Right atrium auricular region (tissue), 2 donors: ENCODE measurements at places on chromosomes 4 and X.

GRCh38 chr4:109916027-109916409 lies 3.3 kb downstream of the EGF start:
- no peak for DNase-seq

DNA sequence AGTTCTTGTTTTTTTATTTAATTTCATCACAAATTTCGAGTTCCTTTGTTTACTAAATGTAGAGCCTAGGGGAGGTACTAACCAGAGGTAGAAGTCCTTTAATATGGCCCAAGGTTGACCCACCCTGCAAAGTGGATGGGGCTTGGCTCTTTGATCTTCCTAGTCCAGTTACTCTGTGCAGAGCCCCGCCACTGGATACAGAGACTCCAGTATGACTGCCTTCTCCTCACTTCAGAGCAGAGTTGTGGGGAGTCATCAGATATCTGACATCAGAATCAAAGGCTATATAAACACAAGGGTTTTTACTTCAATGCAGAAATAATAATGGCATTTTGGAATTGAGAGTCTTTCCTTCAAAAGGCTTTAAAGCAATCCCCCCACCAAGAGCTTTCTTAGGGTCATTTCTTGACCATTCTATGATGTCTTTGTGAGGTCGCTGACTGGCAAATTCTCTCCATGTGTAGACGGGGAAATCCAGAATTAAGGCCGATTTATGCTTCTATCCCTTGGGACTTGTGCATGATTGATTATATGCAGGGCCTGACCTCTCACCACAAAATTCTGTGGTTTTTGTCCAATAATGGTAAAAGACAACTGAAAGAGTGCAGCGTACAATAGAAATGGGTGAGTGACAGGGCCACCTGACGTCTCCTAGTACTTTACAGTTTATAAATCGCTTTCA lies 88.3 kb upstream of the CITED1 start:
- no peak for DNase-seq

DNA sequence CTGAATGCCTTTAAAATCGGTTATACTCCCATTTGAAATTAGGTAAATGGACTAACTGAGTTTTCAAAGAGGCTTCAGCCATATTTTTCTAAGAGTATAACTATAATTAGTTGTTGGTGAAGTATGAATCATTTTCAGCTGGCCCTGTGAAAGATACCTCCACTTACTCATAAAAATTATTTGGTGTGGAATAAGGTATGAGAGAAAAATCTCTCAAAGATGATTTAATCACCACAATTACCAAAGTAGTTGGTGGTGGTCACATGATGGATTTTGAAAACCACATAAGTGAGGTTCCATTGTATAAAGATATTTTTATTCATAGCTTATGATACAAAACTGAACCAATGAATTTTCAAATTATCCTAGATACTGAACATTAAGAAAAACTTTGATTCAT lies 9.0 kb upstream of the KLHL2 start:
- DNase-seq: no peak

GRCh38 chrX:123036401-123036800 lies 147.7 kb upstream of the GRIA3 start:
- DNase-seq: no peak

DNA sequence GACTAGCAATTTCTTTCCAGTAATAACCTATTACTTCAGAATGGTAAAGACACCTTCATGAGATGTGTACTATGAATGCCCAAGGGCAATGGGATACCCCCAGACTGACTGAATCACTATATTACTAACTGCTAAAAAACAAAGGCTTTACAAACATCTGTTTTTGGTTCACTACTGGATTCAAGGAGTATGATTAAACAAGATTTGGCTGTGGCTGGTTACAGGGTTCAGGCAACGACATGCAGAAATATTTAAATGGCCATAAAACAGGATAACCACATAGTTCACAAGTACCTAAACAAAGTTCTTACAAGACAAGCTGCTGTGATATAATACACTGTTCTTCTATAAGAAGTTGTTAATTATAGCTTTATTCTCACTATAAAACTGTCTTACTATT lies 128.2 kb downstream of the FRYL start:
- no peak for DNase-seq

DNA sequence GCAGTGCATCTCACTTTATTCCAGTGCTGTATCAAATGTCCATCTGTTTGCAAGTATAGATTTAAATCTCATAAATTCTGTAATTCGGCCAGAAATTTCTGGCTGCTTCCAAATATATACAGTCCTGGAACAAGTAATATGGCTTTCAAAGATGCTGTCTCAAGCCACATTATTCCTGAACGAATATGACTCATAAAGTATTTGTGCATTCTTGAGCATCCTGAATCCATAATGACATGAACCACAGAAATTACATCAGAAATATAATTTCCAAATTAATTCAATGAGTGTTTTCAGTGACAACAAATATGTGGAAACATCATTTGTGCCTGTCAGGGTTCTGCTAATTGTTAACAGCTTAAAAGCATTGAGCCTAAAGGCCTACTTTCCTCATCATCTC lies 140.9 kb upstream of the HPGD start:
- no peak for DNase-seq

- no peak for DNase-seq
Observed at GRCh38 chr4:41192136-41192535, 22.2 kb downstream of the APBB2 start.

DNA sequence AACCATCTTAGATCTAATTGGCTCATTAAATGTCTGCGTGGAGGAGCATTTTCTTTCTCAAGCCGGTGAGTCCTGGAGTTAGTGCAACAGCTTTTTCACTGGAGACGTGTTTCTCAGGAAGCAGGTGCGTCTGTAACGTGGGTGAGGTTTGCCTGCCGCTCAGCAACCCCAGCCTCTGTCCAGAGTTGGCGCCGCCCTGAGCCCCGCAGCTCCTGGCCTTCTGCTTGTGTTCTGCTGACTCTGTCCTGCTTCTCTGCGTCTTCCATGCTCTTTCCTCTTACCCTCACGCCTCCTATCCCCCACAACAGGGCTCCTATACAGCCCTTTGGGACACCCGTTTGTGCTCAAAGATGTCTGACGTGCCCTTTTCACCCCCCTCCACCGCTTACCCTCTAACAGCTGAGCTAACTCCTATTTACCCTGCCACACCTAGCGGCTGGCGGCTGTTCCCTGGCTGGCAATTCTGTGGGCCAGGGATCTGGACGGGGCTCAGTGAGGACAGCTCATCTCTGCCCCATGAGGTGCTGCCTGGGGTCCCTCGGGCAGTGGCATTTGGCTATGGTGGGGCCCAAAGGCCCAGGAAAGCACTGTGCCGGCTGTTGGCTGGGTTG lies 18.8 kb downstream of the DOK7 start:
- DNase-seq: no peak

- DNase-seq: no peak
Observed at GRCh38 chrX:49767236-49767635, 61.9 kb upstream of the PAGE4 start.

- no peak for DNase-seq
Observed at GRCh38 chrX:54193085-54193821, 10.2 kb upstream of the FAM120C start.

GRCh38 chr4:77601614-77602187 lies 3.9 kb upstream of the CXCL13 start:
- no peak for DNase-seq

- DNase-seq: peak; percentile 67
Observed at GRCh38 chr4:57182132-57182874, 72.1 kb upstream of the IGFBP7 start.

GRCh38 chrX:131270080-131270479 lies 19.0 kb downstream of the IGSF1 start:
- DNase-seq: no peak

GRCh38 chrX:47878198-47878597 lies 41.5 kb downstream of the ZNF81 start:
- no peak for DNase-seq

DNA sequence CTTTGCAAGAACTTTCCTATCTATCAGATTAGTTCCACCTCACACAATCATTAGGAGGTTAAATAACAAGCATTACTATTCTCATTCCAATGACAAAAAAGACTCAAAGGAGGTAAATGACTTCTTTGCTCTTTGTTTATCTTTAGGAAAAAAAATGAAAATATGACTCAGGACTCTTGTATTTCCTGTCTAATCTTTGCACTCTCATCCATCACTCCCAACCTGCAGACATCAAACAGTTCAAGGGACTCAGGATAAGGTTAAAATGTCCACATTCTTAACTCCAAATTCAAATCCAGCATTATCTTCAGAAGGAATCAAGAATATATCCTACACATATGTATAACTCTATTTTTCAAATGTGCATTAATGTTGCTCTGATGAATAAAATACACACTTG lies 139.6 kb downstream of the UNC5C start:
- DNase-seq: no peak

GRCh38 chr4:173526027-173526482 lies 4.0 kb downstream of the HAND2 start:
- DNase-seq: no peak

GRCh38 chrX:106707771-106708454 lies 18.6 kb upstream of the RNF128 start:
- no peak for DNase-seq

DNA sequence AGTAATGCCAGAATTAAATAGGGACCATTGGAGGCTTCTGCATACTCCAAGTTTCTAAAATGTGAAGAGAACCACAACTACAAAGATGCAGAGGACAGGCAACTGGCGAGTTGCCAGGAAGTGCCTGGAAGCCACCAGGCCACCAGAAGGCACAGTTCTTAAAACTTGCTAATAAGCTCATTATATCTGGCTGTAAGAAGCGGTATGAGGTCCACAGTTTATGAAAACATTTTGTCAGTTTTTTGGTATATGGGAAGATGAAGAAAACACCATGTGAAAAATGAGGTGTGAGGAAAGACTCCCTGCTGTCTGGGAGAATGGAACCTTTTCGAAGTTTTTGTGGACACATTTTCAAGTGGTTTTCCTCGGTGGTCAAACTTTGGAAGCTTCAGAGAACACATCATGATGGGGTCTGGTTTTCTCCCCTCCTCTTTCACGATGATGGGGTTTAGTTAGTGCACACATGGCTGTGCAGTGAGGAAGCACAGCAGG lies 202.7 kb downstream of the NR3C2 start:
- no peak for DNase-seq

DNA sequence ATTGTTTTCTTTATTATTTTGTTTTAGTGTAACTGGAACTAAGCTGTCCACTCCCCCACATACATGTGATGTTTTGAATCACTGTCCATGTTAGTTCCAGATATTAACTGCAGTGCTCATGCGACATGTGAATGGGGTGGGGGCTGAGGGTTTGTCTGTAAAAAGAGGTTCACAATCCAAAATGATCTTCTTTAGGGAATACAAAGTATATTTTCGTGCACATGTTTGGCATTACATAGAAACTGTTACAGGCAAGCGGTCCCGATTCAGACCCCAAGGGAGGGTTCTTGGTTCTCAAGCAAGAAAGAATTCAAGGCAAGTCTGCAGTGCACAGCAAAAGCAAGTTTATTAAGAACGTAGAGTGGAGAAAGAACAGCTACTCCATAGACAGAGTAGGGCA lies 296.5 kb upstream of the CLNK start:
- no peak for DNase-seq

DNA sequence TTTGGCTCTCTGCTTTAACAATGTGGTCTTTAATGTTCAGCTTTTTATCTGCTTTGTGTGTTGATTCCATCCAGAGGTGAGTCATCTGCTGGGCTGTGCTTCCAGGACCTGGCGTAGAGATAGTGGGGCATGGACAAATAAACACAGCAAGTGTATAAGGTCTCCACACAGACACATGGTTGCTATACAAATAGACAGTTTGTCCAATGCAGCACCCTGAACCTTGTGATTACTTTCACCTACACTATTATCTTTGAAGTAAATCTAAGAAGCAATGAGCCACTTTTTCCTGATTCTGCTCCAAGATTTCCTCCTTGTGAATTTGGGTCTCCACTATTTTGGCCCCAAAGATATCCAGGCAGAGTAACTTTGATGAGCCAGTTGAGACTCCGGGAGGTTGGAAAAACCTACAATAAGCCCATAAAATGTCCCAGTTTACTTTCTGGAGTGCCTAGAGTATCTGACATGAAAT lies 12.1 kb downstream of the PPARGC1A start:
- DNase-seq: no peak

DNA sequence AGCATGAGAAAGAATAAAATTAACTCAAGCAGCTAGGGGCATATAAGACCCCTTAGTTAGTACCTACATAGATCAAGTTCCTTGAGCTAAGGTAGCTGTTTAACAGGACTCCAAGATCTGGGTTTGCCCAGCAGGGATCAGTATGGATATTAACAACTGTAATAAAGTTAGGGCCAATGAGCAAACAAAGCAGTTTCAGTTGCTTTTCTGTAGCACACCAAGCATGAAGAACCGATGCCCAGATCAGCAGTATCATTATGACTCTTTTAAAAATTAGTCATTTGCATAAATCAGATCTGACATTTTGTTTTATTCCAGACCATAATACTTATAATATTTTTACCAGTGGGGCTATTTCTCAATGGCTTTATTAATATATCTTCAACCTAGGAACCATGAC lies 80.9 kb downstream of the C4orf33 start:
- no peak for DNase-seq

DNA sequence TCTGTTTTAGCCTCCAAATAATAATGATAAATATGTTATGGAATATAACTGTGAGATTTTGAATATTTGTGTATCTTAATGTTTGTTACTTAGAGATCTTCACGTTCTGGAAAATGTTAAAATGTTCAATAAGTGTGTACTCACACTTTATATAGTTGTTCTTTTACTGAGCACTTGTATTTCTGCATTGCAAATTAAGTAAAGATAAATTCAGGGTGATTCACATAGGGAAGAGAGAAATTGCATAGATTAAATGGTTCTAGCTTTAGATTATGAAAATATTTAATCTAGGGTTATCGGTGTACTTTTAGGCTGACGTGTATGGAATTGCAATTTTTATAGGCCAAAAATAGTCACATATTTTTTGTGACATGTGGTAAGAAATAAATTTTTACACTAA lies 148.6 kb downstream of the ARHGAP10 start:
- DNase-seq: no peak

GRCh38 chr4:23773884-23774636 lies 115.8 kb downstream of the PPARGC1A start:
- DNase-seq: no peak

DNA sequence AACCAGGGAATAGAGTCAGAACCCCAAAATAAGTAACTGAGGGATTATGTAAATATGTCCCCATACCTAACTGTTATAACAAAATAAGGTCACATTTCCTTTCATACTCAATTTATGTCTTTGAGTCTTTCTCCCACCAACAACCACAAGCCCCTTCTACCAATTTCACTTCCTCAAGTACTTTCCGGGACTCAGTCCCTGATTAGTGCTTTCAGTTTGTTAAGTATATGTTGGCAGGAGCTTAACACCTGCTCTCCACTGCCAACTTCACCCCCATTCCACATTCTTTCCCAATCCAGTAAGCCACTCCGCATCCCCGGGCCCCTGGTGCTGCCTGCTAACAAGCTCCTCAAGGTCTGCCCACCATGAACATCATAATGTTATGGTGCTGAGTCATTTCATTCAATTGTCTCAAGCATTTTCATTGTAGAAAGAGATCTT lies 71.3 kb upstream of the SPRY1 start:
- no peak for DNase-seq

DNA sequence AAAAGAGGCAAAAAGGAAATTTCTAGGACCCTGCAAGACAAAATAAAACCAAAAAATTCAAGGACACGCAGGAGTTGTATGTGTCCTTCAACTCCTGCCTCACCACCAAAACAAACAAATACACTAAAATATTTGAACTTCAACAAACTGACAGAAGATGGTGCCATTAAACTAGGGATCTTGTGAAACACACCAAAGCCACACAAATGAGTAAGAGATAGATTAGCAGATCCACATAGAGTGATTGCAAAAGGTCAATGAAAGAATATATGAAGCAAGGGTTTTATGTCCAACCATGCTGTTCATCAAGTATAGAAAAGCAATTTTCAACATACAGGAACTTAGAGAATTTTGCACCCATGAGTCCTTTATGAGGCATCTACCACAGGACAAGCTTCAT lies 40.1 kb upstream of the SCML1 start:
- no peak for DNase-seq
